ENCODE measurements at places on chromosomes 16 and 17. TPM values are rescaled to one million over a fixed set of nuclear protein-coding genes. Genes with fewer than 3 reads are reported as not detected.

- no peak for DNase-seq
Observed at GRCh38 chr17:68750208-68750562, 149.0 kb upstream of the FAM20A start.

- DNase-seq: peak; percentile 88
Observed at GRCh38 chr16:72050769-72051464, 3.4 kb upstream of the HP start.

DNA sequence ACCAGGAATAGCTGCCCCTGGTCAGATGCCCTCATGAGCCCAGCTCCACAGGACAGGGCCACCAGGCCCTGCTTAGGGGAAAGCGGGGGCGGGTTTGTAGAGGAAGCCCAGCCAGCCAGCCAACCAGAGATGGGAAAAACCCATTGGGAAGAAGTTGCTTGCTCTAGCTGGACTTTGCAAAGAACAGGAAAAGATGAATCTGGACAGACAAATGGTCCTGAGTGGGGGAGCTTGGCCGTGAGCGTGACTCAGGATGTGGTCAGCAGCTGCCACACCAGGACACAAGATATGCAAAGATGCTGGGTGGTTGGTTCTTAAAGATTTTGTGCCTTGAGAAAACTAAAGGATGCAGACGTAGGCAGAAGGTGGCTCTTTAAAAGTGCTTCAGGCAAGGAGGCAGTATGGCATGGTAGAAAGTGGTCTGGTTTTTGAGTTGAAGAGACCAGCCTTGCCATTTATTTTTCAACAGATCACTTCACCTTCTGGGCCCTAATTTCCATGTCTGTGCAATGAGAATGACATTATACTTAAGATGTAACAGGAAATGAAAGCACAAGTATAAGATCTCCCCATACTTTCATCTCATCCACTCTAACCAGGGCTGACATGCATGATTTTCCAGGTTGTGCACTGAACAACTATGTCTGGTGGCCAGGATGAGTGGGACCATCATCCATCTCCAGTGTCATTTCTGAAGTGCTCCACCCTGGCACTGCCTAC is 27.8 kb upstream of the HEATR6 start:
- peak; percentile 87 for DNase-seq

DNA sequence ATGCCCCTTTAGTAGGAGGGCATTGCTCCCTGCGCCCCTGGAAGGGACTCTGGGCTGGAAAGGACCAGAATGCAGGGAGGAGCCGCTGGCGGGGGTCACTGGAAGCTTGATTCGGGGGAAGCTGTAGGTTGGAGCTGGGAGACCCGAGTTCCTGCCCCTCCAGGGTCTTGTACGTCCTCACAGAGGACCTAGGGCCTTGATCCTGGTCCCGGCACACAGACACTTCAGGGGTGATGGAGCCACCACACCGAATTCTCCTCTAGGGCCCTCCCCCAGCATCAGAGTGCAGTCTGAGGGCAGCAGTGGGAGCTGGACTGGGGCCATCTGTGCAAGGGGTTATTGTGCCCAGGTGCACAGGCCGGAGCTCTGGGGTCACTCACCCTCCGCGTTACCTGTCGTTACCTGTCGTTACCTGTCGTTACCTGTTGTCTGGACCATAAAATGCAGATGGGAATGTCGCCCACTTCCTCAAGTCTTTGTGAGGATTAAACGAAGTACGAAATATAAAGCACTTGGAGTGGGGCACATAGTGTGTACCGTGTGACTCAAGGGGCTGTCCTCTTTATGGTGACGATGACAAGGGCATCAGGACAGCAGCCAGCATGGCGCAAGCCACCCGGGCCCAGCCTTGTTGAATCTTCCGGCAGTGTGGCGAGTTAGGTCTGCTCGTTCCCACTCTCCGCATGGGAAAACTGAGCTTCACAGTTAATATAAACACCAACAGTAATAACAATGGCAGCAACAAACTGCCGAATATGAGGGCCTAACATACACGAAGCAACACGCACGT is 48.6 kb downstream of the CMIP start:
- peak; percentile 11 for DNase-seq

DNA sequence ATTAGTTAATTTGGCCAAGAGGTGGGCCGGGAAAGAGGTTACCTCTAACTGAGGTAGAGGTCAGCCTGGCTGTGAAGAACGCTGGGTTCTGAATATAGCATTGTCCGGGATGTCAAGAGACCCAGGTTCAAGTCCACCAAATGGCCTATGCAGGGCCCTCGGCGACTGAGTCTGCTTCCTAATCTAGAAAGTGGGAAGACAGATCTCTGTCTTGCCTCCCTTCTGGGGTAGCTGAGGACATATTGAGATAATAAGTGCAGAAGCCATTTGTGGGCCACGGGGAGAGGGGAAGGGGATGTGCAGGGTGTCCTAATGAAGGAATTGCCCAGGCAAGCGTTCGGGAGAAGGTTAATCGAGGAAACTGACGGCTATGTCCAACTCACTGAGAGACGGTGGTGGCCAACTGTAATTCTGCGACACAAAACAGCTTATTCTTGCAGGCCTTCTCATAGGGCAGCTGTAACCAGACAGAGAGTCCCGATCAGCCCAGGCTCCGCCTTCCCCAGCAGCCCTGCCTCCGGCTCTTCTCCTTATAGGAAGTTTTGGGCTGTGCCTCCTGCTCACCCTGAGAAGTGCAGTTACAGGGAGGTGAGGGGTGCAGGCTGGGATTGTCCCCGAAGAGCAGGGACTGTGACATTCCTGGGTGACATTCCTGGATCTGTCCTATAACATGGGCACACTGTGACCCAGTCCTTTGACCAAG is 15.9 kb downstream of the HASPIN start:
- peak; percentile 13 for DNase-seq

GRCh38 chr17:68694791-68695485 is 93.8 kb upstream of the FAM20A start:
- DNase-seq: no peak

- no peak for DNase-seq
Observed at GRCh38 chr17:44390250-44390870, 911 bp upstream of the ITGA2B start.

The ITGAL gene
- not detected for total RNA-seq

DNA sequence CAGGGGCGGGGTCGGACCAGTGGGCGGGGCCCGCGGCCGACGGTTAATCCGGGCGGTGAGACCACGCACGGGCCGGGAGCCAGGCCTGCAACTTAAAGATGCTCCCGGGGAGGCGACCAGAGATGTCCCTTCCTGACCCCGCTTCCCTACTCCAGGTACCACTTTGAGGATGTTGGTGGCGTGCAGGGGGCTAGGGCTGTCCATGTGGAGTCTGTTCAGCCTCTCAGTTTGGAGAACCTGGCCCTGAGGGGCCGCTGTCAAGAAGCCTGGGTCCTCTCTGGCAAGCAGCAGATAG is 580 bp downstream of the RANGRF start:
- DNase-seq: no peak

The BRICD5 gene
- 1.5 TPM for total RNA-seq

The CPNE7 gene
- 21.8 TPM for total RNA-seq

DNA sequence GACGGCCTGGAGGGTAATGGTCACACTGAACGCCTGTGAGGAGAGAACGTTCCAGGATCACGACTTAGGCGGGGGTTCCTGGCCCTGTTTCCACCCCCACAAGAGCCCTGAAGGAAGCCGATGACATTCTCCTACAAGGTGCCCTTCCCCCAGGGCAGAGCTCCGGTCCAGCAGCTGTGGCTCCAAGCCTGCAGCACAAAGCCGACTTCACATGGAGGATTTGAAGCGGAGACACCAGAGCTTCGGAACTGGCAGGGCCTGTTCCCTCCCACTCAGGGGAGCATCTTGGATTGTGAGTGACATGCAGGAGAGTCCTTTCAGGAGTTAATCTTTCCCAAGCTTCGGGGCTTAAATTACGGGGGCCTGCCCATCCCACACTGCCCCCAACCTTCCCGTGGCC is 5.0 kb downstream of the FADS6 start:
- DNase-seq: peak; percentile 78

The CCL2 gene
- 56.3 TPM for total RNA-seq

The PIK3R6 gene
- not detected for total RNA-seq

DNA sequence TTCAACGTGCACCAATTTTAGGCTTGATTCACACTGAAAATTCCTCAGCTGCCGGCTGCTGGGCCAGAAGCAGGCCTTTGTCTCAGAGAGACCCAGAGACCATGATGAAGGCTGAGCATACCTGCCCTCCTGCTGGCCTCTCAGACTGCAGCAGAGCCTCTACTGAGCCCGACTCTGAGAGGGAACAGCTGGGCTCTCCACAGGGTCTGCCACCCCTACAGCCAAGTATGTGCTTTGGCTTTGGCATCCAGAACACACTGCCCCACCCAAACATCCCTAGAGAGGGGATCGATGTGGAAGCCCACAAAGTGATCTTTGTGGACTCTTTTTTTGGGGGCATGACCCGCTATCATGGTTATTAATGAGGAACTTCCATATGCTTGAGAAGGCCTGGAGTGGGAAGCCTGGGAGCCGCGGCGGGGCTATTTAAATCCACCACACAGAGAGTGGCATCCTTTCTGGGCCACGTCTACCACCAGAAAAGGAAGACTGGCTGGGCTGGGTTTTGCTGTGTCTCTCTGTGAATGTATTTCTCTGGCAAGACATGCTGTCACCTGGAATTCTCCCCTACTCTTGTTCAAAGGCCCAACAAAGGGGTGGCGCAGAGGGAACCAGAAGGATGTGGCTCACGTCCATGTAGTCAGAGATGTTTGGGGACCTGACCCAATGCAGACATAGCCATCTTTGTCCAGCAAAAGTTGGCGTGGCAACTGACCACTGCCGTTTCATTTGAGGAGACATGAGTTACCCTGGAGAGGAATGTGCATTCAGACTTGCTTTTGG is 69.3 kb downstream of the GNAO1 start:
- DNase-seq: no peak

DNA sequence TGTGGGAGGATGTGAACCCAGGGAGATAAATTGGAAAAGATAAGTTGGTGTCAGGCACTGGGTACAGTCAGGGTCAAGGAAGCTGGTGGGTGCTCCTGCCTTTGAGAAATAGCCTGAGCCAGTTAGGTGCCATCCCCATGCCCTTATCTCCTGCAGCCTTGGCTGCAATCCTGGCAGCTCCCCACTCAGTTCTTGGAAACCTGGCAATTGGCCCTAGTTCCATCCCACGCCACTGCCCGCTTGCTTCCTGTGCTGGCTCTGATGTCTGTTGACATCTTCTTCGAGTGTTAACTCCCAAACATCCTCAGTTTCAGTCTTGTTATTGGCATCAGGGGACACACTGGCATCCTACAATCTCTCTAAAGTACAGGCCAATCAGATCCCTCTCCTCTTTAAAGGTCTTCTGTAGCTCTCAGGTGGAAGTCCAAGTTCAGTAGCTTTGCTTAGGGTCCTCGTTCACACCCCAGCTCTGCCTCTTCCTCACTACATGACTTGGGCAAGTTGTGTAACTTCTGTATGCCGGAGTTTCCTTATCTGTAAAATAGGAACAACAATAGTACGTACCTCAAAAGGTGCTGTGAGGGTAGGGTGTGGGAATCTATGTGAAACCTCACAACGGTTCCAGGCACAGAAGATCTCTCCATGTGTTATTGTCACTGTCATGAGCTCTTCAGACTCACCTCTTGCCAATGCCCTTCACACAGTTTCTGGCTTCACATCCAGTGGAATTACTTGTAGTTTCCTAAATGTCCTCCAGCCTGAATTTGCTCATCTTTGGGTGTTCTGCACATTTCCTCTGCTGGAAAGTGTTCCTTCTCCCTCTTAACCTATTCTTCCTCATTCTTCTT is 13.5 kb upstream of the PRKAR1A start:
- DNase-seq: no peak

- DNase-seq: no peak
Observed at GRCh38 chr17:74332763-74333283, 6.8 kb downstream of the KIF19 start.

The SLC52A1 gene
- not detected for total RNA-seq

- no peak for DNase-seq
Observed at GRCh38 chr16:78915811-78916345, 684.7 kb downstream of the MAF start.

GRCh38 chr16:4426021-4426684 is 485 bp downstream of the DNAJA3 start:
- peak; percentile 51 for DNase-seq

- peak; percentile 81 for DNase-seq
Observed at GRCh38 chr16:85718682-85719081, 29.9 kb upstream of the GINS2 start.

DNA sequence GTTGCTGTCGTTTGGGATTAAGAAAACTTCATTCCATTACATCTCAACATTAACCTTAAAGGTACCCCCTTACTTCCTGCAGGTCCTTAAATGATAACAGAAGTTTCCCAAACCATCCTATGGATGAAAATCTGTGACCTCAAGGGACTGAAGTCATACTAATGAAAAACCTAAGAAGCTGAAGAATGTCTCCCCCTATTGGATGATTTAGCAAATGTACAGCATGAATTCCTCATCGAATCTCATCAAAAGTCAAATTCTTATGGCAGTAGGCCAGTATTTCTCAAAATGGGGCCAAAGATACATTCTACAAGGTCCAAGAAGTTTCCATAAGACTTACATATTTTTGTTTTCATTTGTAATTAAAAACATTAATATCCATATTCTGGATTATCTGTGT is 13.5 kb downstream of the SCO1 start:
- peak; percentile 72 for DNase-seq

DNA sequence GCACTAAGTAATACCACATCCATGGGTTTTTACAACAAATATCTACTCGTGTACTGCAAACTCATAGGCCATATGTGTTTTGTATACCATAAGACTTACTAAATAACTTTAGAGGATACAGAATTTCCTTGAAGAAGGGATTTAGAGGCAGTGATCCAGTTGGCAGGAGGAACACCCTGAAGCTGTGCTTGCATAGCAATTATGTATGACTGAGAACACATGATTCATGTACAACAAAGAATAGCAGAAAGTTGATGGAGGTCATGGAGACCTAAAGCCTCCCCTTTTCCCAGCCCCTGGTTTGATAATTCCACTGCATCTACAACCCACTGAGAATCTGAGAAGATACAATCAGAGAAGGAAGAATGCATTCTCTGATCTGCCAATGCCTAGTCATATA is 83.8 kb upstream of the PMFBP1 start:
- peak; percentile 58 for DNase-seq

- peak; percentile 34 for DNase-seq
Observed at GRCh38 chr17:57915985-57916757, 39.0 kb downstream of the CUEDC1 start.

The ASPHD1 gene
- total RNA-seq: 1.8 TPM

GRCh38 chr16:66155933-66156332 is 210.6 kb upstream of the CDH5 start:
- no peak for DNase-seq

DNA sequence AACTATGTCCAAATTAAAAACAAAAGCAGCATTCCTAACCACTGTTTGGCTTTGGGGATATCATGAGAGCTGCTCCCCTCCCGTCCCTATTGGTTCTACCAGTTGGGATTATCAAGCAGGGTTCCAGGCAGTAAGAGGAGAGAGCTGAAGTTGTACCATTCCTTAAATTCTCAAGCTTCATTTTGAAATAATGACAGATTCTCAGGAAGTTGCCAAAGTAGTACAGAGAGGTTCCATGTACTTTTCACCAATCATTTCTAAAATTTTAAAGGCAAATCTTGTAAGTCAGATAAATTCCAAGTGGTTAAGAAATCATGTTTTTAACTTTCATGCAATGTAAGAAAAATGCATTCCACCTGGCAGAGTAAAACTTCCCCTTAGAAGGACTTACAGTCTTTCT is 36.9 kb downstream of the TEX2 start:
- no peak for DNase-seq

GRCh38 chr16:30744183-30744582 is 4.0 kb upstream of the PHKG2 start:
- DNase-seq: no peak

- peak; percentile 80 for DNase-seq
Observed at GRCh38 chr17:64130559-64131001, 636 bp upstream of the ERN1 start.
